Left colon (tissue), 2 donors: ENCODE measurements at places on chromosomes 2 and 18.

GRCh38 chr2:169828141-169828811 lies 1.0 kb downstream of the UBR3 start:
- DNase-seq, result peak; percentile 24

DNA sequence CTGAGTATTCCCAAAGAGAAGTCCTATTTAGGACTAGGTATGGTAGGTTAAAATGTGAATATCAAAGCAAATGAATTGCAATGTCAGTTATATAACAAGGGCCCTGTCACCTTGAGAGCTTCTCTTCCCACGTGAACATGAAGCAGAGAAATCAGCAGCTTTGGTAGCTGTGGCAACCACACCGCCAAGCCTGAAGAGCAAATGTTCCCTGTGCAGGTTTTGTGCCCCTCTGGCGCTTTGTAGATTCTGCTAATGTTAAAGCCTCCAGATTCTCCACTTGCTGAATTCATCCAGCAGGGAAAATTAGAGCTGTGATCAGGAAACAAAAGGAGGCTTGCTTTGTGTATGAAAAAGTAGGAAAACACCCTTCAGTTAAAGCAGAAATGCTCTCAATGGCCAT lies 322.6 kb downstream of the RBM43 start:
- DNase-seq, result no peak

DNA sequence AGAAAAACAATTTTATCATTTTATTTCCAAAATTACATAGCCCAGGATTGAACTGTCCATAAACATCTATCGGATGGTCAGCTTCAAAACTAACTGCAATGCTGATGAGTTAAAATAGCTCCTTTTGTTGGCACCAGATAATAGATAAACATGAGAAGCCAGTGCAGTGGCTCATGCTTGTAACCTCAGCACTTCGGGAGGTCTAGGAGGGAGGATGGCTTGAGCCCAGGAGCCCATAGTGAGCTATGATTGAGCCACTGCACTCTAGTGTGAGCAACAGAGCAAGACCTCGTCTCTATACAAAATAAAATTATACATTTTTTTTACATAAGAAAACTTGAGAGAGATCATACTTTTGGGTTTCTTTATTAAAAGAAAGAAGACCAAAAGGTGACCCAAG lies 34.6 kb upstream of the IMPA2 start:
- DNase-seq, result peak; percentile 38

DNA sequence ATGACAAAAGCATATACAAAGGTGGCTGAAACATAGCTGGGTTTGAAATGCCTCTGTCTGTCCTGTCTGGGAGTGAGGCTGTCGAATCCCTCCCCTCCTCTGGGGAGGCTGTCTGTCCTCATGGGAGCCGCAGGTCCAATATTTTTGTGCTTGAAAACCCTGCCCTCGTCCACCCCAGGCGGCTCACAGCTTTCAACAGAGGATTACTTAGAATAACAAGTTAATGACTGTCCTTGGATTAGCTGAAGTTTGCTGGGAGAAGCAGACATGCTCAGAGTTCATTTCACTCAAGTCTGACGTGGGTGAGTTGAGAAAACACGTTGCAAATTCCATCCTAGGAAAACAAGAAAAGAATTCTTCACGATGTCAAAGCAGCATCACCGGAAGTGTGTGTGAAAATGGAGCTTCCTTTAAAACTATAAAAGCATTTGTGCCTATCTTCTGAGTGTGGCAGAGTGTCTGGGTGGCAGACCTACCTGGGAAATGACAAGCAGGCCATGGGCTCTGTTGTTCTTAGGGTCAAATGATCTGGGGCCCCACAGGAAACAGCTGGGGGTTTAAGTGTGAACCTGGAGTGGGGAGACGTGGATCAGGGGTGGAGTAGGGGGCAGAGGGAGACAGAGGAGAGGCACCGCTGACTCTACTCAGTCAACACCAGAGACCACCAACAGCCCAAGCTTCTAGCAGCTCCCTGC lies 77.1 kb downstream of the DDX1 start:
- DNase-seq, result no peak

DNA sequence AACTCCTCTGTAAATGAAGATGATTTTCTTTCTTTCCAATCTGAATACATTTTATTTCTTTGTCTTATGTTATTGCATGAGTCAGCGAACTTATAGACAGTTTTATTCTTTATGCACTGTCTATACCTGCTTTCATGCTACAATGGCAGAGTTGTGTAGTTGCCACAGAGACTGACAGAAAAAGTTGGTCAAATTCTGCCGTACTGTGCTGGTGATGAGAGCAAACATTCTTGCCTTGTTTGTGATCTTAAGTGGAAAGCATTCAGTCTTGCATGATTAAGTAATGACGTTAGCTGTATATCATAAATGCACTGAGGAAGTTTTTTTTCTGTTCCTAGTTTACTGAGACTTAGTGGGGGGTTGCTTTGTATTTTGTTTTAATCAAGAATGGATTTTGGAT lies 32.9 kb downstream of the ZC3H15 start:
- no peak for DNase-seq
